ENCODE measurements at places on chromosomes 11 and 22. TPM values are rescaled to one million over a fixed set of nuclear protein-coding genes. Genes with fewer than 3 reads are reported as not detected.

Gene SMDT1
- total RNA-seq: 19.4 TPM

Gene MYOD1
- total RNA-seq: not detected

Gene OR52E8
- total RNA-seq: 0.63 TPM

Gene NXPE2
- 0.94 TPM for total RNA-seq

Gene OR8J3
- not detected for total RNA-seq

Gene ANO1
- not detected for total RNA-seq

Gene NPAS4
- total RNA-seq: 2.2 TPM

Gene CCDC87
- 0.63 TPM for total RNA-seq

Gene APOA5
- total RNA-seq: not detected

Gene ABCC8
- total RNA-seq: 34.7 TPM

Gene RFPL1
- not detected for total RNA-seq

Gene OR4C45
- total RNA-seq: not detected

Gene ZBTB16
- 21.3 TPM for total RNA-seq

Gene CRYBA4
- total RNA-seq: not detected

Gene CALCA
- total RNA-seq: not detected

Gene MLC1
- total RNA-seq: 23.8 TPM

Gene ZNF280B
- 5.0 TPM for total RNA-seq

Gene HBB
- total RNA-seq: 141 TPM

All from parietal lobe (tissue), 2 donors.